Left ventricle myocardium superior (tissue), 1 donor: ENCODE measurements at places on chromosomes 1 and 21.

GRCh38 chr1:159000625-159001024 is 9.1 kb upstream of the IFI16 start:
- DNase-seq, result peak; percentile 77

DNA sequence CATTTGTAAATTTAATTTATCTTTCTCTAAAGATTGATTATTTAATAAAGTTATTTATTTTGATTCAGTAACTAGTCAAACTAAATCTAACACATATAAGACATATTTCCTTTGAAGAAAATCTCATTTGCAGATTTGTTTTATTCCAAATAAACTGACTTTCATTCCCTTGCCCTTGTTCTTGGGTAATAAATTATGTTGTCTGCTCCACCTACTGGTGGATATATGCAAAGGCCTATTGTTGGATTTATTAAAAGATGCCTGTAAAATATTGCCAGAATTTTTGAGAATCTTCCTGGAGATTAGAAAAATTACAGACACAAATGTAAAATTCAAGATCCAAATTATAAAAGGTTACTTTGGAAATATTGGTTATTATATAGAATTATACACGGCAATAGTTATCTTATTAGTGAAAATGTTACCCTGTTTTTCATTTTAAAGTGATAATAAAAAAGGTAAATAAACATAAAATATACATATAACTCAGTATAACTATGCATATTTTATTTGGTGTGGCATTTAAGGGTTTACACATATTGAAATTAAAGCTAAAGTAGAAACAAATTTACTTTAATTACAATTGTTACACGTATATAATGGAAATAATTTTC is 116.1 kb downstream of the SPATA17 start:
- DNase-seq, result no peak

DNA sequence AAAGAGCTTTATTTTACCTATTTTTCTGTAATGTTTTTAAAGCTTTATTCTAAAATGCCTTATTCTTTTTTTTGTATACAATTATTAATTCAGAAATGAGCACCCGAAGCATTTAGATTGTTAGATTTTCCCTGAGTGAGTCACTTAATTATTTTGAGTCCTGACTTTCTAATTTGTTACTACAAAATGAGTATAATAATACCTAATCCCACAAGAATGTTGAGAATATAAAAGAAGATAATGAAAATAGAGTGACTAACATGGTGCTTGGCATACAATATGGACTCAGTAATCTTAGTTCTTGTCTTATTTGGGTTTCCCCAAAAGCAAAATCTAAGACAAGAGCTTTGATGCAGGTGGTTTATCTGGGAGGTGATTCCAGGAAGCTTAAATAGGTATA is 142.2 kb downstream of the LHX8 start:
- no peak for DNase-seq

GRCh38 chr1:241411776-241412338 is 54.9 kb upstream of the RGS7 start:
- no peak for DNase-seq

DNA sequence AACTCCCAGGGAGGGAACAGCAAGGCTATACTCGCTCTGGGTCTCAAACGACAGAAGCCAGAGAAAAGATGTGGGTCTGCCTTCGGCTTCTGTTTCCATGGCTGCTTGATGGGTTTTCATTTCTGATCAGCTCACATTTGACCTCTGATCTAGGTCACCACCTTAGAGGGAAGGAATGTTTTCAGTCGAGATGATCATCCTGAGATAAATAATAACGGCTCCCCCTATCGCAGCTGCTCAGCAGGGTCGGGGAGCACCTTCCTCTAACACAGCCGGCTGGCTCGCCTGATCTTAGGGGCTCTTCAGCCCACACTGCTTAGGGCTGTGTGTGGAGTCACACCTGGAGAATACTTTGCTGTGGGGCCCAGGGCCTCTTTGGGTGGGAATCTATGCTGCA is 53.1 kb upstream of the ZNF648 start:
- DNase-seq, result no peak

DNA sequence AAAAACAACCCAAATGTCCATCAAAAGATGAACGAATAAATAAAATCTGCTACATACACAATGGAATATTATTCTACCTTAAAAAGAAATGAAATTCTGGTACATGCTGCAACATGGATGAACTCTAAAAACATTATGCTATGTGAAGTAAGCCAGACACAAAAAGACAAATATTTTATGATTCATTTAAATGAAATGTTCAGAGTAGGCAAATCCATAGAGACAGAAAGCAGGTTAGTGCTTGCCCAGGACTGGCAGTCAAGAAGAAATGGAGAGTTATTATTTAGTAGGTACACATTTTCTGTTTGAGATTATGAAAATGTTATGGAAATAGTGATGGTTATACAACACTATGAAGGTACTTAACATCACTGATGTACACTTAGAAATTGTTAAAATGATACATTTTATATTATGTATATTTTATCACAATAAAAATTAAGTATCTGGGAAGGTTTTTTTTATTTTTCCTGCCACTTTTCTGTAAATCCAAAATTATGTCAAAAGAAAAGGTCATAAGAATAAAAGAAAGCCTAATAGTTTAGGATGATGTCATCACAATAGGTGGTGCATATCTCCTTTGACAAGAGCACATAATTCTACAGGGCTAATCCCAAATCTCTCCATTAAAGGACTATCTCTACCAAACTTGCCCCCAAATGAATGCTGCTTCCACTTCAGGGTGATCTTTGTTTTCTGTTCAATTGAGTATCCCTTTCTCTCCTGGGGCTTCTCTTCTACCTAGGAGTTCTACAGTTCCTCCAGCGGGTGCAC is 40.2 kb upstream of the FCER1A start:
- no peak for DNase-seq

- DNase-seq, result no peak
These were observed 7.1 kb upstream of the DIRAS3 start for GRCh38 chr1:68057564-68057963.

GRCh38 chr21:45041351-45041805 is 33.0 kb upstream of the ADARB1 start:
- peak; percentile 79 for DNase-seq

DNA sequence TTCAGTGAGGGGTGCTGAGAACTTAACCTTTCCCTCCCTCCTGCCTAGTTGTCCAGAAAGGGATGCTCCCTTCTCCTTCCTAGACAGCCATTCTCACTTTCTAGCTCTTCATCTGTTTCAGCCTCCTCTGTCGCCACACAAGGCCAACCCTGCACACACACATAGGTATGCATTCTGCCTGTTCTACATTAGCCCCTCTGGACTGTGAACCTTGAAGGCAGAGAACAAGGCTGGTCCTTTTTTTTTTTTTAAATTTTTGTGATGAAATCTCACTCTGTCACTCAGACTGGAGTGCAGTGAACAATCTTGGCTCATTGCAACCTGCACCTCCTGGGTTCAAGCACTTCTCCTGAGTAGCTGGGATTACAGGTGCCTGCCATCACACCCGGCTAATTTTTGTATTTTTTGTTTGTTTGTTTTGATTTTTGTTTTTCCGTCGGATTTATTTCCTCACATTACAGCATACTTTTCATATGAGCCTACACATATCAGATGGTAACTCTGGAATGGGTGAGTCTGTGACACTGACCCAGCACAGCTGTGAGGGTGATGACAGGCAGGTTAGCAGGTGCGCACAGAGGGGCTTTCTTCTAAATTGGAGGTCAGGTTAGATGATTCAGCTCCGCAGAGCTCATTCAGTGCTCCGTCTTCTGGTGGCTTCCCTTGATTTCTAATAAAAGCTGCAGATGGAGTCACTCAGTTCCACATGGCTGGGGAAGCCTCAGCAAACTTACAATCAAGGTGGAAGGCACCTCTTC is 4.9 kb upstream of the AKR1A1 start:
- DNase-seq, result no peak

DNA sequence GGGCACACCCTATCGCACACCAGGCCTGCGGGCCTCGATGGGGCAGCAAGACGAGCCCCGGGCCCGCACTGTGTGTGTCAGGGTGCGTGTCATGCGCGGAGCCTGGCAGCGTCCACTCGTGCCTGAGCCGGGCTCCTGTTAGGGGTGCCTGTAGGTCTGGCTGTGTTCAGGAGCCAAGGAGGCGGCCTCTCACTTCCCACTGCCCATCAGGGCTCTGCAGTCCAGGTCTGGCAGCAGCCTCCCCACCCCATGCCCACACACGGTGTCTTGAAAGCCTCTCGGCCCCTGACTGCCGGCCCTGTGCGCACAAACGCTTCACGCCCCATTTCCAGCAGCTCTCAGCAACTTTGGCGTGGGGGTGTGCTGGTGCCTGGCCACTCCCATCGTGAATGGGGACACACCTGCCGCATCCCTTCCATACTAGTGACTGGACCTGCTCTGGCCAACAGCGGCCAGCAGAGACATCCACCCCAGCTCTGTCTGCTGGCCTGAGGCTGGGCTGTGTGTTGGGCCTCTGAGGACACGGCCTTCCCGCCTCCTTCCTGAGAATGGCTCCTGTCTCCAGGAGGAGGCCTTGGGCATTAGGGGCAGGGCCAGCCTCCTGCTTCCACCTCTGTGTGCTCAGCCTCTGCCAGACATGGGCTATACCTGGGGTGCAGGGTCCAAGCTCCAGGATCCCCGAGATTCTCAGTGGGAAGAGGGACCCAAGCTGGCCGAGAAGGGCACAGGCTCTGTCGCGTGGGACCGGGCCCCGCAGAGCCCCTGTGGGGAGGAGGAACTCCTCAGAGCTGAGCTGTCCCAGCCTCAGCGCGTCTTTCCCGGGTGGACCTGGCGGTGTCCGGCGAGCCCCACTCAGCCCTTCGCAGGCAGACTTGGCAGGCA is 41.8 kb upstream of the ACTRT2 start:
- DNase-seq, result no peak

GRCh38 chr1:114075546-114076242 is 78.0 kb downstream of the SYT6 start:
- no peak for DNase-seq

DNA sequence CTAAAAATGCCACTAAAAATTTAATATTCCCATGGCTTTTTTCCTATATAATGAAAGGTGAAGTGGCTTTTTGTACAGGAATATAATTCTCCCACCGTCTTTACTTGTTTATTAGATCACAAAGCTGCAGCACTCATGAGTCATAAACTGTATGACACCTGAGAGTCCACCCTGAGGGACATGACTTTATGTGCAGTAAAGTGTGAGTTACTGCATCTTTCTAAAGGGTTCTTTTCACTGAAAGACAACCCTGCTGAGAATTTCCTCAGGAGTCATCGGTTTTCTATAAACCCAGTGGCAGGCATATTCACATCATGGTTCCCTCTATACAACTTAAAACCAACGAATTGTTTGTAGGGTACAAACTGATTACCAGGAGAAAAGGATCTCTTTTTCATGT is 77.4 kb downstream of the APP start:
- DNase-seq, result no peak

GRCh38 chr1:69998847-69999246 is 206.5 kb downstream of the LRRC40 start:
- no peak for DNase-seq

- DNase-seq, result no peak
These were observed 89.1 kb downstream of the RWDD3 start for GRCh38 chr1:95323123-95323522.

DNA sequence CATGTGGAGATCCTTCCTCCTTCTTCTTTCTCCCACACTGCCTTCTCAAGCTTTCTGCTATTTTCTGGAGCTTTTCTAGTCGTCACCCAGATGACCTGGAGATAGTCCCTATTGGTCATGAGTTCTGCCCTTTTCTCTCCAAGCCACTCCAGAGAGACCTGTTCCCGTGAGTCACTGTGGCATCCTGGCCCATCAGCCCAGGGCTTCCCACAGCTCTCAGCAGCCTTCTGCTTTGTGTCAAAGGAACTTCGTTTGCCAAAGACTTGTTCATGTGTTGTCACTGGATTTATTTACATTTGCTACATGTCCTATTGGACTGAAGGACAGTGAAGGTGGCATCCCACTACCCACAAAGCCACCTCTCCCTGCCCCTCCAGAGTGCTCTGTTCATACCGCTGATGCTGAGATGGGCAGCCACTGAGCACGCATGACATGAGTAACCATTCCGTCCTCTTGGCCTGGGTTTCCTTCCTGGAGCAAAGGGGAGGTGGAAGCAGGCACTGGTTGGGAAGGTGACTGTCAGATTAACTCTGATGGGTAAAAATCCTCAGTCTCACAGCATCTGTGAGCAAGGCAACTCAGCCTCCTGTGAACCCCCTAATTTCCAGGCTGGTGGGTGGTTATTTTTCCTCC is 119.2 kb downstream of the EDEM3 start:
- DNase-seq, result no peak

DNA sequence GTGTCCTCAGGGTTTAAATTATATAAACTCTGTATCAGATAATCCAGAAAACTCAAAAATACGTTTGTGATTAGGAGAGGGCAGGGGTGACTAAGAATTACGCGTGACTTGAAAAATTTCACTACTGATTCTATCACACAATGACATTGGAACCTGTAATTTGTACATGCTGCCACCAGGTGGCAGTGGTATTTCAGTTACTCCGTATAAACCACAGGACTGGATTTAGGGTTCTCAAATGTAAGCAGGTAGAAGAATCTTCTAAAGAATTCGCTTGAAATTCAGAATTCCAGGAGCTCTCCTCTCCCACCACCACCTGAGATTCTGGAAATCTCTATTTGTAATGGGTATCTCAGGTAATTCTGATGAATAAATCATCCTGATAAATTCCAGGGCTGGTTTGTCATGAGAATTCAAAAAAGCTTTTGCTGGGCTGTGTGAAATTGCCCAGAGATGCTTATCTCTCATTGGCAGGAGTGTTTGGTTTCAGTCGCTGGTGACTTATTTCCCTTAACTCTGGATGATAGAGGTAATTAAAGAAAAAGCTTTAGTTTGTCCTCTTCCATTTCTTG is 1.7 kb upstream of the KRTAP7-1 start:
- DNase-seq, result no peak

DNA sequence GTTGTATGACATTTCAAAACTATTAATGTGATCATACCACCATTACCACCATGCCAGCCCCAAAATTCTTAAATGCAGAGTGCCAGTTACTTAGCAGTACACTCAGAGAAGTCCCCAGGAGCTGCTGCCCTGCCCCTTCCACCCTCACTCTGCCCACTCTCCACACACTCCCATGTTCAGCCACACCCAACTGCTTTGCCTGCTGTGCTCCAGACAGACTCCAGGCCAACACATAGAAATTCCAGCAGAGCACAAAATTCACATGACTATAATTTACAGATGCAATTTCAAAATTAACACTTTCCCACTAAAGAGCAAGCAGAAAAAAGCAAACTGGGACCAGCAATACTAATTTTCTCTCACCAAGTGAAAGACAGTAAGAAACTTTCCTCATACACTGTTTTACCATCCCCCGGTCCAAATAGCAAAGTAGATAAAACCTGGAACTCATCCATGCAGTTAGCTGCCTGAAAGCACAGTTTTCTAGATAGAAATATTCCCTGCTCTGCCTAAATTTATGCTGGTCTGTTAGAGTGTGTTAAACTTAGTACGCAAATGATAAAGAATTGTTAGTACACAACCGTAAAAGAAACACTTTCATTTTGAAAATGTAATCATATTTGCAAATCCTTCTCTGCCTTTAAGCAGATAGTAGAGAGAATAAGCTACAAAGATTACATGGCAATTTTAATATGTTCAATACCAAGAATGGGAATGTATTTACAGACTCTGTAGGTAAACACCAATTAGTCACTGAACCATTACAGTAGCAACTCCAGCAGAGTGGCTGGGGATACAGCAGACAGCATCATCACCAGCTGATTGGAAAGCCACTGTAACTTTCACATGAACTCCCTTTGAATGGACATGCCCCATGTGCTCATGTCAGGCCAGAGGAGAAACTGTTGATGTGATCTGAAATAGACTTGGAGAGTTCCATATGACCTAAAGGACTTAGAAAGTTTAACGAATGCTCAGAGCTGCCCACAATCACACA is 176.5 kb downstream of the VAV3 start:
- no peak for DNase-seq
